ENCODE measurements at places on chromosomes 2 and 18. TPM values are rescaled to one million over a fixed set of nuclear protein-coding genes. Genes with fewer than 3 reads are reported as not detected.
A peak's percentile ranks its signal among the peaks of the same experiment; 100 is the strongest.

The MEP1B gene
- total RNA-seq: not detected

DNA sequence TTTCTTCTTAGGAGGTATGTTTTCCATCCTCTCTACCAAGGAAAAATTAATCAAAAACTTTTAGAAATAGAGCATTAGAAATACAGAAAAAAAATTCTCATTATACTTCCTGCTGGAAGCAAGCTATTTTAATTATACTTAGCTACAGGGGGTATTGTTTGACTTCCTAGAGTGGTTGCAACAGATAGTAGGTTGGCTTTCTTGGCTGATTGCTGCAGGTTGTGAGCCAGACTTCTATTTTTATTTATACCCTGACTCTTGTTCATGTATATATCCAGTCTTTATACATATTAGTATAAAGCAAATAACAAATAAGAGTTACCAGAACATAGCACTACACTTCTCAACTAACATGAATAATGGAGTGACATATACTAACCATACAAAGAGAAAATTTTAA, 460.8 kb upstream of the REG3G start:
- no peak overlapping the region for H3K27ac ChIP-seq
- no peaks in the 10 kb centered on the region for H3K36me3 ChIP-seq
- no peak overlapping the region for H3K4me3 ChIP-seq
- no peaks in the 10 kb centered on the region for H3K4me1 ChIP-seq

The KLHL41 gene
- not detected for total RNA-seq

DNA sequence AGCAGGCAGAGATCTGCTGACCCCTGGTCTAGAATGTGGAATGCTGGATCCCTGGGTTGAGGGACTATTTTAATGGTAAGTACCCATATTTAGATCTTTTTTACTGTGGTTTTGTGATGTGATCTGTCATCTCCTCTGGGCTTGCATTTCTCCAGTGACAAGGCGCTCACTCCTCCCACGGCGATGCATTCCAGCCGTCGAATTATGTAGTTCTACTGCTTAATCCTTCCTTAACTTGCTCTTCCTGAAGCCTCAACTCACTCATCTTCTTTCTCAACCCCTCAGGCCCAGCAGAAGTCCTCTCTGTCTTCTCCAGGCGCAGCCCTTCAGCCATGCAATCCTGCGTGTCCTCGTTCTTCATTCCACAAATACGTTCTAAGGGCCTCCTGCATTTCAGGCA, 51.2 kb downstream of the HPCAL1 start:
- H3K4me3 ChIP-seq: no peak overlapping the region
- H3K4me1 ChIP-seq: peaks cover 2% of the 10 kb centered on the region
- H3K27me3 ChIP-seq: no peaks in the 10 kb centered on the region
- no peak overlapping the region for H3K27ac ChIP-seq
- DNase-seq: no peak

The IL1RL1 gene
- total RNA-seq: not detected

The ZNF521 gene
- 0.16 TPM for total RNA-seq

GRCh38 chr2:172427990-172428831, 825 bp downstream of the ITGA6 start:
- peak overlapping the region; percentile 74 for H3K4me3 ChIP-seq
- H3K27me3 ChIP-seq: no peaks in the 10 kb centered on the region
- peaks cover 14% of the 10 kb centered on the region for H3K4me1 ChIP-seq
- H3K27ac ChIP-seq: no peak overlapping the region
